ENCODE measurements at places on chromosomes 2 and 18.

GRCh38 chr2:152319822-152320570 is 15.0 kb upstream of the FMNL2 start:
- no peak for DNase-seq

DNA sequence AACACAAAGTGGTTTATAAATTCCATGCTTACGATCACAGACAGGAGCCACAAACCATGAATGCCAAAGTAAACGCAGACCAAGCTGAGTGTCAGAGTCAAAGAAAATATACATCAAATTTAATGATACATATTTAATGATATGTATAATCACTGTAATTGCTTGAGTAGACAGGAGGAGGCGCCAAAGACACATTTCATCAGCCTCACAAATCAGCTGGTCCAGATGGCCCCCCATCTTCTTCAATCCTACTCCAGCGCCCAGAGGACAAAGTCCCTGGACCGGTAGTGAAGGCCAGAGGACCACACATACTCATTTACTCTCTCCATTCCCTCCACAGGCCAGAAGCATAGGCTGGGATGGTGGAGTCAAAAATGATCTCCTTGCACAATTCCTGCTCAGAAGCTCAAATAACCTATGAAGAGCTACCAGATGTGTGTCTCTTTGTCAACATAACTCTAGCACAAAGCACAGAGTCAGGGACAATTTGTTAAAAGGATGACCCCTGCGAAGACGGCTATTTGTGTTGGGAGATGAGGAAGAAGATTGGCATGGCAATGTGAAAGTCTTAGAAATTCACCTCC is 149.3 kb upstream of the PGAP1 start:
- no peak for DNase-seq

DNA sequence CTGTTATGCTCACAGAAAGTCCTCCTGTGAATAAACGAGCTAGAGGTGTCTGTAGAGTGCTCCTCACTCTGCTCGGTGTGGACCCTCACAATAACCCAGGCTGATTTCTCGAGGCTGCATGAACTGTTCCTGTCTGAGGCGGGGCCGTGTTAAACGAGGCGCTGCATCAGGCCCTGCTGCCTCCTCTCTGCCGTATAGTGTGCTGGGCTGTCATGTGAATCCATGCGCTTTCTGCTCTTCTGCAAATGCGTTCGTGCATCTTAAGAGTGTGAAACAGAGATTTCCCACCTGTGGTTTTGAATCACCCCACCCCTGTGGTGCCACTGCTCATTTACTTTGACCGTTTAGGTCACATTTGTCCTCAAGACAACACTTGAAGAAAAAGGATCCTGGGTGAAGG is 26.2 kb downstream of the TRAF3IP1 start:
- DNase-seq = no peak

- no peak for DNase-seq
These were observed 6.4 kb upstream of the NEUROD1 start for GRCh38 chr2:181686576-181687185.

GRCh38 chr18:57954935-57955334 is 89.1 kb upstream of the NEDD4L start:
- DNase-seq = no peak

DNA sequence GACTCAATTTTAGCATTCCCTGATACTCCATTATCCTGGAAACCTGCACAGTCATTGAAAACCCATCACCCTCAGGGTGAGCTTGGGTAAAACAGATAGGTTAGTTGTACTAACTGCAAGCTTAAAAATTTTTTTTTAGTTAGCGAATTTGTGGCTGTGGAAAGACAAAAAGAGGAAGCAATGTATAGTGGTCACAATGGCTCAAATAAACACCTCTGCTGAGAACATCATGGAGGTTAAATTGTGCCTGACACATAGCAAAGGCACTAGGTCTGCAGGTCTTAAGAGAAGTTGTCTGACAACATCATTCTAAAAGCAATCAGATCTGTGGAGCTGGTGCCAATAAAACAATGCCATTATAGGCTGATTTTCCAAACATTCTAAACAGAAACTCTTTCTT is 84.4 kb upstream of the CAVIN2 start:
- DNase-seq = no peak

- DNase-seq = no peak
These were observed 197.5 kb downstream of the IRS1 start for GRCh38 chr2:226601881-226602662.

GRCh38 chr18:74468547-74469061 is 11.5 kb upstream of the DIPK1C start:
- DNase-seq = no peak

DNA sequence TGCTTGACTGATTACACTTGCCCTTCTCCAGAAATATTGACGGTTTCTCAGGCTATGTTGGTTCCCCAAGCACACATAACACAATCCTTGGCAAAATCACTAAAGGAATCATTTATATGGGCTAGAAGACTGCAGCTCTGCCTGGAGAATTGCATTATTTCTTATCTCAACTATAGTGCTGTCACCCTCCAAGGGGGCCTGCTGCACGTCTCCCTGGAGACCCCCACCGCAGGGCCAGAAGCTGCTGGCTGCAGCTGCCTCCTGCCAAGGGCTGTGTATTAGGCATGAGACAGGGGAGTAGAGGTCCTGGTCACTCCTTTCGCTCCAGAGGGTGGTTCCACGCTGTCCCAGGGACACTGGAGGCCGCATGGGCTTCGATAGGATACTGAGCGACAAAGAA is 76.6 kb downstream of the LRRC30 start:
- DNase-seq = no peak

- no peak for DNase-seq
These were observed 23.3 kb downstream of the STAMBP start for GRCh38 chr2:73852020-73852419.

DNA sequence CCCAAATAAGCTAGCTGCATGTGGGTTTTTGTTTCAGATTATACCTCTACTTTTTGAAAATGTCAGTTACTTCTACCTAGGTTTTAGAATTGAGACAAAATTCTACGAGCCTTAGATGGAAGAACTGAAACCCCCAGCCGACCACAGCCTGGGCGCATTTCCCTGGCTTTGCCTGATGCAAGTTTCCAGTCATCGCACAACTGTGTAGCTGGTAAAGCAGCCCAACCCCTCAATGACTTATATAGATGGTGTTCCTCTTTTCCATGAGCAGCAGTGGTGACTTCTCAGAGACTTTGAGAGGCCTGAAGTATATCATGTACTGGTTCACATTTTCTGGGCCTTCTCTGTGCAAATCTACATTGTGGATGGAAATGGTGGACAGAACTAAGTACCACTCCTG is 515.4 kb upstream of the RAB6C start:
- no peak for DNase-seq

DNA sequence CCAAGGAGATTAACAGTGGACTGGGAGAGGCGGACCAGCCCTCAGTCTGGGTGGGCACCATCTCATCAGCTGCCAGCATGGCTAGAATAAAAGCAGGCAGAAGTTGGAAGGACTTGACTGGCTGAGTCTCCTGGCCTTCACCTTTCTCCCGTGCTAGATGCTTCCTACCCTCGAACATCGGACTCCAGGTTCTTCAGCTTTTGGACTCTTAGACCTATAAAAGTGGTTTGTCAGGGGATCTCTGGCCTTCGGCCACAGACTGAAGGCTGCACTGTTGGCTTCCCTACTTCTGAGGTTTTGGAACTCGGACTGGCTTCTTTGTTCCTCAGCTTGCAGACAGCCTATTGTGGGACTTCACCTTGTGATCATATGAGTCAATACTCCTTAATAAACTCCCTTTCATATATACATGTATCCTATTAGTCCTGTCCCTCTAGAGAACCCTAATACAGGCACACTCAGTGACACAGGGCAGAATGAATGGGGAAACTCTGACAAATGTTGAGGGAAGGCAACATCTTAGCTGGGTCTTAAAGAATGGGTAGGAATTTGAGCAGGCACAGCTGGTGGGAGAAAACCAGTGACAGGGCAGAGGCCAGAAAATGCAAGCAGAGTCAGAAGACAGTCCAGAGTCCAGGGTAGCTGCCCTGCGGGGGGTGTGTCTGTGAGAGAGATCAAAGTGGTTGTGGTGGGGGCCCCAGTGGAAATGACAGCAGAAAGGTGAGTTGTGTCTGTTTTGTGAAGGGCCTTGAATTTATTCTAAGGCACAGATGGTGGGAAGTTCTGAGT is 108.1 kb upstream of the CD302 start:
- DNase-seq = no peak

DNA sequence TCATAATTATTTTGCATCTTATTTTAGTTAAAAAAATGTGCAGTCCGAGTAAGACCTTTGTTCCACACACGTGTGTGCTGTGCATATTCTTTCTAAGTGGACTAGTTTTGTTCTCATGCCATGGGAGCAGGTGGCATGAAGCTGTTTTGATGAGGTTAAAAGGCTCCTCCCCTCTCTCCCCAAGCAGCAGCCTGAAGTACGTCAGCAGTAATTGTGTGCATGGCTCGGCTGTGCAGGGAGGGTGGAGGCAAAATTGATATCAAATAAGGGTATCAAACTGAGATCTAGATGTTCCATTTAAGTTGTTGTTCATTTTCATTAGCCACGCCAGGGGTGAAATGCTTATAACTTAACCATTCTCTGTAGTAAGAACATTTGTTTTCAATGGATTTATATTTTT is at the start of gene NYAP2:
NYAP2 (plus strand) TSS at position 207 of the 400 bp plus-strand sequence. CDS start 9,171 bp downstream, outside the sequence.
- DNase-seq = no peak

GRCh38 chr2:178844269-178844668 is 37.0 kb upstream of the TTN start:
- DNase-seq = no peak

- DNase-seq = no peak
These were observed 75.8 kb downstream of the GRB14 start for GRCh38 chr2:164545484-164545883.

DNA sequence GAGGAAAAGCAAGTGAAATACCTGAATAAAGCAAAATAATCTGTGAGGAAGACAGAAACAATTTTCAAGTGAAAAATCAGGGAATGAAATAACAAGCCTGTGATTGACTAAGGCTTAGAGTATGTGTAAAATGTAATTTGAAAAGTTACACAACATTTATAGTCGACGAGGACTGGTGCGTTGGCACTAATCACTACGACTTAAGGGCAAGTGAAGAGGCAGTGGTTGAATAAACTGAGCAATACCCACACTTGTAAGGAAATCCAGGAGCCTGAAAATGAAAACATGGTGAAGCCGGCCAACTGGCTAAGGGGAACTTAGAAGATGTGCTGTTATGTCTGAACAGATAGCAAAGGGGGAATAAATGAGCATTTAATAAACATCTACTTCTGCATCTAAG is 13.4 kb downstream of the DOK1 start:
- no peak for DNase-seq

DNA sequence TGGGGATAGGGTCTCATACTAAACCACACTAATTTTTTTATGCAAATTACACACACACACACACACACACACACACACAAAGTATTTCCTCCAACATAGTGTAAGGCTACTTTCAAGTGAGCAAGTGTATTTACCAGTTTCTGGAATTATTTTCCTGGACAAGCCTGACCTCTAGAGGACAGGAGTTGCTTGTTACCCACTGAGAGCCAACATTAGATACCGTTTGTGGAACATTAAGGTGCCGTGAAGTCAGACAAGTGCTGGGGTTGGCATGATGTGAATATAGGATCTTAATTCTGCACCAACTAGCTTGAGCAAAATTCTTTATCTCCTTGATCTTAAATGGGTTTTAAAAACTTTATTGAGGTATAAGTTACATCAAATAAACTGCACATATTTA is 39.3 kb upstream of the SERPINB2 start:
- DNase-seq = no peak

DNA sequence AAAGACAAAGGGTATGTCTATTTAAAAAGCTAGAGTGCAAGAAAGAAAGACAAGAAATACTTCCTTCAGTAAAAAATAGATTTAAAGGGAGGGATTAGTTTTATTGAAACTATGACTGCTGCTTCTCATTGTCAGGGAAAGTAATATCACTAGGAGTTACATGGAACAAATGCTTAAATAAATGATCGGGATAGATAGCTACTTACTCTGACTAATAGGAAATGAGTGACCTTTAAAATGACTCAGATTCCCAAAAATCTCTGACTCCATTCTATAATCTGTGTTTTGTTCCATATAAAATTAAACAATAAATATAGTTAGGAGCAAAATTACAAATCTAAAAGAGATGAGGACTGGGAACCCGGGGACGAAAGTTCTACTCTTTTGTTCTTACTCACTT is 669.3 kb downstream of the NR4A2 start:
- DNase-seq = no peak

DNA sequence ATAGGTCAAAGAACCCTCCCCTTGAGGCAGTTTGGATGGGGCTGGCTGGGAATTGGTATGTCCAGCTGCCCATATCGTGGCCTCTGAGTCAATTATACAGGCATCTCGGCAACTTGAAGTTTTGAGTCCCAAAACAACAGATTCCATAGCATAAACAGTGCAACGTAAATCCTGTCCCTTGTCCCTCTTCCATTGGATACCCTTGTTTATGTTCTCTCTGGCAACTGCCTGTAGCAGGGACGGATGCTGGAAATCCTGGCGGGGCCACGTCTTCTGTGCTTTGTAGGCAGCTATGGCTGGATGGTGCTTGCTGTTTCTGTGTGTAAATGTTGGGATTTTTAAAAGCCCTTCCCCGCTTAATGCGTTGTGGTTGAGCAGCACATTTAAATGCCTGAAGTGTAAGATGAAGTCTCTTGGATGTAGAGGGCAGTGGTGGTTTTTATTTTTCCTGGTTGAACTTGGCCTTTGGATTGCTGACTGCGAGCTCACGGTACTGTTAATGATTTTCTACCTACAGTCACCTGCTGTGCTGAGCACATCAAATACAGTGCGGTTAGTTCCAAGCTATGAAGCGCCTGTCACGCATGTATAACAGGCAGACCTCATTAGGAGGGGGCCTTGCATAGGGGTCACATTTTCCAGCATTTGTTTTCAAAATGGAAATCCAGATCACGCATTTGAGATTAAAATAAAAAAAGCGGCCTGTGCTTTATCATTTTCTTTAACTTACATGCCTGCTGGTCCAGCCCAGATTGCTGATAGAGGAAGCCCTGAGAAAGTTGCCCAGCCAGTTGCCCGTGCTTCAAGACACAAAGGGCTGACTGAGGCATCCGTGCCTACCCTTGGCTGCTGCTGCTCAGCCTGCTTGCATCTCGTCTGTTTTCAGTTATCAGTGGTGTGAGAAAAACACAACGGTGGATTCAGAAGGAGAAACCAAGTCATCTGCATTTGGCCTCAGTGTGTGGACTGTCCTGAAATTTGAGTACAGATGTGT is 84.7 kb downstream of the NEDD4L start:
- DNase-seq = no peak

DNA sequence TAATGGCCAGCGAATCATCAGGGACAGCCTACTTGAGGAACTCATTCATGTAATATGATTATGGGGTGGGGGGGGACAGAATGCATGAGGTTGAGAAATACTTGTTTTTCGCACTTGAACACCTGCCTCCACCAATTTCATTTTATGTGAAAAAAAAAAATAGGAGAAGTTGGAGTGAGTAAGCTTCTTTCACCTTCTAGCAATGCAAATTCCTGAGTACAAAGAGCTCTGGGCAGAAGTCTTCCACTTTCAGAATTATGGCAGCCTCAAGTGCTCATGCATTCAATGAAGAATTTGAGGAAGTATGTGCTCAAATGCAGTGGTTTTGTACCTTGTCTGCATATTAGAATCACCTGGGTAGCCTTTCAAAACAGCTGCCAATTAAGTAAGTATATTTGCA is 40.1 kb upstream of the GPD2 start:
- DNase-seq = no peak

- DNase-seq = no peak
These were observed 39.1 kb downstream of the RMC1 start for GRCh38 chr18:23542461-23542860.

GRCh38 chr2:118340103-118340502 is 251.8 kb downstream of the INSIG2 start:
- no peak for DNase-seq

All from hypothalamus (tissue), 51 donors.